ENCODE measurements at places on chromosomes 1 and 21. TPM values are rescaled to one million over a fixed set of nuclear protein-coding genes. Genes with fewer than 3 reads are reported as not detected.

SEC16B gene
- 4.0 TPM for polyA plus RNA-seq

LRRC53 gene
- polyA plus RNA-seq: not detected

AK5 gene
- polyA plus RNA-seq: 34.2 TPM

ITLN1 gene
- polyA plus RNA-seq: not detected

KRTAP26-1 gene
- polyA plus RNA-seq: not detected

RPE65 gene
- polyA plus RNA-seq: not detected

APH1A gene
- 121 TPM for polyA plus RNA-seq

PTPRU gene
- polyA plus RNA-seq: 7.8 TPM

CYP4Z1 gene
- polyA plus RNA-seq: not detected

OR10Z1 gene
- polyA plus RNA-seq: not detected

RIPPLY3 gene
- not detected for polyA plus RNA-seq

LCE2B gene
- polyA plus RNA-seq: not detected

CTH gene
- polyA plus RNA-seq: 9.6 TPM

PDC gene
- not detected for polyA plus RNA-seq

HAO2 gene
- not detected for polyA plus RNA-seq

NBPF4 gene
- polyA plus RNA-seq: not detected

GJA8 gene
- not detected for polyA plus RNA-seq

TBX15 gene
- polyA plus RNA-seq: not detected

KLHL20 gene
- polyA plus RNA-seq: 19.7 TPM

RO60 gene
- 39.4 TPM for polyA plus RNA-seq

FAM89A gene
- polyA plus RNA-seq: 13.8 TPM

OLFML2B gene
- 0.68 TPM for polyA plus RNA-seq

PTAFR gene
- polyA plus RNA-seq: 0.12 TPM

GBP7 gene
- not detected for polyA plus RNA-seq

HES2 gene
- not detected for polyA plus RNA-seq

PLPP3 gene
- polyA plus RNA-seq: 181 TPM

LORICRIN gene
- polyA plus RNA-seq: not detected

RASAL2 gene
- 17.8 TPM for polyA plus RNA-seq

MCOLN3 gene
- 0.05 TPM for polyA plus RNA-seq

DYNLT5 gene
- 0.71 TPM for polyA plus RNA-seq

LRRN2 gene
- polyA plus RNA-seq: not detected

WDR64 gene
- not detected for polyA plus RNA-seq

PLA2G2F gene
- polyA plus RNA-seq: not detected

TNFRSF14 gene
- polyA plus RNA-seq: 7.9 TPM

RAP1GAP gene
- polyA plus RNA-seq: 0.14 TPM

DDR2 gene
- 194 TPM for polyA plus RNA-seq

MYOG gene
- polyA plus RNA-seq: not detected

AIM2 gene
- polyA plus RNA-seq: not detected

LCE3A gene
- polyA plus RNA-seq: not detected

GUK1 gene
- polyA plus RNA-seq: 230 TPM

BGLAP gene
- polyA plus RNA-seq: 0.12 TPM

SELENOF gene
- polyA plus RNA-seq: 358 TPM

WDR77 gene
- polyA plus RNA-seq: 86.9 TPM

FAM76A gene
- 4.9 TPM for polyA plus RNA-seq

ACKR1 gene
- polyA plus RNA-seq: not detected

TMPRSS3 gene
- not detected for polyA plus RNA-seq

LCE3E gene
- not detected for polyA plus RNA-seq

OR2AK2 gene
- polyA plus RNA-seq: not detected

KLHDC9 gene
- polyA plus RNA-seq: 1.1 TPM

ZNF695 gene
- polyA plus RNA-seq: 1.2 TPM

MSH4 gene
- polyA plus RNA-seq: 0.04 TPM

BRDT gene
- not detected for polyA plus RNA-seq

NBPF9 gene
- 27.3 TPM for polyA plus RNA-seq

C1orf141 gene
- not detected for polyA plus RNA-seq

GPX7 gene
- 16.9 TPM for polyA plus RNA-seq

C1orf167 gene
- 0.32 TPM for polyA plus RNA-seq

AMY2A gene
- not detected for polyA plus RNA-seq

All from AG04450 (cell line).